ENCODE measurements at places on chromosomes 3 and 15.
A peak's percentile ranks its signal among the peaks of the same experiment; 100 is the strongest.

GRCh38 chr3:38168151-38169026, 3.1 kb downstream of the OXSR1 start:
- no peak overlapping the region for H3K4me3 ChIP-seq
- DNase-seq: no peak
- no peaks in the 10 kb centered on the region for H3K4me1 ChIP-seq

DNA sequence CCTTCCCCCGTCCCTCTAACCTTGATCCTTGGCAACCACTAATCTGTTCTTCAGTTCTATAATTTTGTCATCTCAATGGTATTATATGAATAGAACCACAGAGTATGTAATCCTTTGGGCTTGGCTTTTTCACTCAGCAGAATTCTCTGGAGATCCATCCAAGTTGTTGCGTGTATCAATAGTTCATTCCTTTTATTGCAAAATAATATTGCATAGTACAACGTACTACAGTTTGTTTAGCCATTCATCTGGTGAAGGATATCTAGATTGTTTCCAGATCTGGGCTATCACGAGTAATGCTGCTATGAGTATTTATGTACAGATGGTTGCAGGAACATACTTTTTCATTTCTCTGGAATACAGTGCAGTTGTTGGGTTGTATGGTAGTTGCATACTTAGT, 76.2 kb downstream of the PLXNA1 start:
- no peak overlapping the region for H3K27ac ChIP-seq
- no peaks in the 10 kb centered on the region for H3K36me3 ChIP-seq
- no peaks in the 10 kb centered on the region for H3K4me1 ChIP-seq
- no peaks in the 10 kb centered on the region for H3K27me3 ChIP-seq
- no peak overlapping the region for H3K4me3 ChIP-seq
- no peak for DNase-seq

GRCh38 chr15:37106490-37107001, 6.2 kb upstream of the MEIS2 start:
- H3K4me3 ChIP-seq: no peak overlapping the region
- no peak overlapping the region for H3K27ac ChIP-seq
- DNase-seq: peak; percentile 86

DNA sequence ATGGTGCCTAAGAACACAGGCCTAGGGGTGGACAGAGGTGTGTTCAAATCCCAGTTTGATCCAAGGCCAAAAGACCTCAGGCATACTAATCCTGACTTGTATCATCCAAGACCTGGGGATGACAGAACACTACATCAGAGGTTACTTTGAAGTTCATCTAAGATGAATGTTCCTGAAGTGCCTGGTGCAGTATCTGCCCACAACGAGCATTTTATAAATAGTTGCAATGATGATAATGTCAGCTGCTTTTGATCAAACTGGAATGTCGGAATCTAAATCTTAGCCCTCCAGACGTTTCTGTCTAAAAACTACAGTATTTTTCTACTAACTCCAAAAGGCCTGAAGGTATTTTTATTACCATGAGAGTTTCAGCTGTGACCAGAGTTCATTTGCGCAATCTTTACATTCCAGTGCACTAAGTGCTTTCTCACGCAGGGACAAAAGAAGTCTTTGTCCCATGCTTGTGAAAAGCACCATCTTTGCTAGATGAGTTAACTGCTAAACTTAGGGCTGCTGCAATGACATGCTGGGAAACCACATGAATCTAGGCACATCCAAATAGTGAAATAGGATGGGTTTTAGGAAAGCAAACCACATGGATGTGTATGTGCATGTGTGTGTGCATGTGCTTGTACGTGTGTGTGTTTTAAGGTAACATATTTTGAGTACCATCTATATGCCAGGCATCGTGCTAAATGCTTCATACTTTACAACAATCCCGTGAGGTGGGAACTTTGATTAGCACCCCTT, 18.1 kb downstream of the ANXA2 start:
- H3K27me3 ChIP-seq: no peaks in the 10 kb centered on the region
- no peak overlapping the region for H3K4me3 ChIP-seq
- H3K4me1 ChIP-seq: peaks cover 2% of the 10 kb centered on the region
- H3K27ac ChIP-seq: no peak overlapping the region
- H3K36me3 ChIP-seq: peaks cover 18% of the 10 kb centered on the region
- DNase-seq: peak; percentile 41

DNA sequence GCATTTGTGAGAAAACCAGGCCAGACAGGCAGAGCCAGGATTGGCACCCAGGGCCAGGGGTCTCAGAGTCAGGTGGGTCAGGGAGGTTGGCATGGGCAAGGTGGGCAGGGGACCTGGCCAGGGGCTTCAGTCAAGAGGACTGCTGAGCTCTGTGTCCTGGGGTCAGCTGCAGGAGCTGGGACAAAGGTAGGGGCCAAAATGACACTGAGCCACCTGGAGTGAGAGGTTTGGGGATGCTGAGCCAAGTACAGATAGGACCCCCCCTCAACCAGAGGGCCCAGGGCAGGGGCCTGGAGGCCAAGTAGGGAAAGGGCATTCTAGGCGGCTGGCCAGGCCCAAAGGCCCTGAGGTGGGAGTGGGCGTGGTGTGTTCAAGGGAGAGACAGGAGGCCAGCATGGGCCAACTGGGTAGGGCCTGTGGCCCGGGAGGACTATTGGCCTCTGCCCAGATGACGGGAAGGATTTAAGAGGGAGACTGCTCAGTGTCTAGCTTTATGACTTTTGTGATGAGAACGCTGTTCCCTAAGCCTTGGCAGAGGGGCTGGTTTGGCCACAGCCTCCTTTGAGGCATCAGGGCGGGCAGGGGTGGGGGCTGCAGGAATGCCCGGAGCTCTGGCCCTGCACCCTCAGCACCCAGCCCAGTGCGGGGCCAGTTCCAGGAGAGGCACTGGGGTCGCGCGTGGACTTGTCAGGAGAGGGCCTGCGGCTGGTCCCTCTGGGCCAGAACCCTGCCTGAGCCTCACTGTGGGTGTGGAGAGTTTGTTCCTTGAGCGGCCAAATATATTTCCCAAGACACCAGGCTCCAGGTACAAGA, 3.1 kb downstream of the CFAP100 start:
- no peak for DNase-seq
- H3K27ac ChIP-seq: no peak overlapping the region
- H3K27me3 ChIP-seq: no peaks in the 10 kb centered on the region
- no peaks in the 10 kb centered on the region for H3K36me3 ChIP-seq

- no peak overlapping the region for H3K4me3 ChIP-seq
- DNase-seq: no peak
- no peak overlapping the region for H3K27ac ChIP-seq
Observed at GRCh38 chr15:94287794-94288246, 56.5 kb downstream of the MCTP2 start.

DNA sequence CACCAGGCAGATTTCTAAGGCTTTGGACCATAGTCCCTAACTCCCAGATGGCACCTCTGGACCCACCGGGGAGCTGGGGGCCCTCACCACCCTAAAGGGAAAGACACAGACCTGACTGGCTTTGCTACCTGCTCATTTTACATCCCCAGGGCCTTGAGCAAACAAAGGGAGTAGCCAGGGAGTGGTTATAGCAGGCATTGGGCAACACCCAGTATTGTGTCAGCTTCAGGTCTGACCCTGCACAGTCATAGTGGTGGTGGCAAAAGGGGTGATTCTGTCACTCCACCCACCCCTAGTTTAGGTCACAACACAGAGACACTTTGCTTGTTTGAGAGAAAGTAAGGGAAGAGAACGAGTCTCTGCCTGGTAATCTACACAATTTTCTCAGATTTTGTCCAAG, 352.5 kb downstream of the DIPK2A start:
- DNase-seq: no peak
- H3K4me1 ChIP-seq: no peaks in the 10 kb centered on the region
- H3K4me3 ChIP-seq: no peak overlapping the region
- no peaks in the 10 kb centered on the region for H3K36me3 ChIP-seq

DNA sequence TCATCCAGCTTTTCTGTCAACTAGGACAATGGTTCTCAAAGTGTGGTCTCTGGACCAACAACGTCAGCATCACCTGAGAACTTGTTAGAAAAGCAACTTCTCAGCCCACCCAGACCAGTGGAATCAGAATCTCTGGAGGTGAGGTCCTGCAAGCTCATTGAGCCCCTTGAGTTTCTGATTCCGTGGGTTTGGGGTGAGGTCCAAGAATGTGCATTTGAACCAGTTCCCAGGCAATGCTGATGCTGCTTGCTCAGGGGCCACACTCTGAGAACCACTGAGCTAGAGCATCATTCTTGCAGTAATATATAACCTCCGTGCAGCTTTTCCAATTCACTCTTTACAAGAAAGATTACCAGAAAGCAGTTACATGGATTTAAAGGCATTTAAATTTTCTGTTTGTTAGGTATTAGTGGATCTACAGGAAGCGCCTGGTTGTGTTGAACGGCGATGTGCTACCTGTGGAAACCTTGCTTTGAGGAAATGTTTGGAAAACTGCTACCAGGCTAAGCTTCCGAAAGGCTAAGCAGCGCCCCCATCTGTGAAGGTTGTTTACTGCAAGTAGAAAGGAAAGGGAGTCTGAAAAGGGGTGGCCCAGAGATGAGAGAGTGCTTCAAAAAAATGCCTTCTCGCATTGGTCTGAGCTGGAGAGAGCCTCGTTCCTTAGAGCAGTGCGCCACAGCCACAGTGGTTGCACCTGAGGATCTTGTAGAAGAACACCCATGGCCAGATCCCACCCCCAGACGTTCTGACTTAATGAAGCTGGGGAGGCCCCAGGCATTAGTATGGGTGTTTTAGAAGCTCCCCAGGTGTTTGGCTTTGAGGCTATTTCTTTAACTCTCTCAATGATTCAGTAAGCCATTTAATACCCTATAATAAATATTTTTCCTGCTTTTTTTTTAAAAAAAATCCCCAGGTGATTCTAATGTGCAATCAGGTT, 50.0 kb downstream of the RLBP1 start:
- H3K27ac ChIP-seq: no peak overlapping the region
- no peak overlapping the region for H3K4me3 ChIP-seq
- no peaks in the 10 kb centered on the region for H3K27me3 ChIP-seq

DNA sequence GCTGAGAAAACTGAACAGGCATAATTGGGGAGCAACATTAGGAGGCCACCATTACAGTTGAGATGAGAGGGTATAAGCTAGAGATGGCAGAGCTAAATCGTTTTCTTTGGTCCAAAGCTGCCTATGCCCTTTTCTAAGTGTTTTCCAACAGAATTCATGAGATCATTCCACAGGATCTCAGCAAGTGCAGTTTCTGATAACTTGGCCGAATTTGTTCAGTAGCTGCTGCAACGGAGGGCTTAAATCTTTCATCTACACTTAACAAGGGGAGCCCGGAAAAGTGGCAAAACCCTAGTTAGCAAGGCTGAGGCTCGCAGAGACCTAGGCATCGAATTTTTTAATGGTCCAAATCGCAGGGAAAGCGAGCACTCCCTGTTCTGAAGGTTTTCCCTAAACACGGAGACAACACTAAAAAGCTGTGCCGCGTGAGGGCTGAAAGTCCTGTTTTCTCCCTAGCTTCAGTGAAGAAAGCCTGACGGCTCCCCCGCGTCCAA, 531 bp upstream of the BLOC1S6 start:
- peak overlapping the region; percentile 58 for H3K27ac ChIP-seq
- H3K27me3 ChIP-seq: no peaks in the 10 kb centered on the region
- DNase-seq: peak; percentile 14
- H3K4me1 ChIP-seq: peaks cover 4% of the 10 kb centered on the region

DNA sequence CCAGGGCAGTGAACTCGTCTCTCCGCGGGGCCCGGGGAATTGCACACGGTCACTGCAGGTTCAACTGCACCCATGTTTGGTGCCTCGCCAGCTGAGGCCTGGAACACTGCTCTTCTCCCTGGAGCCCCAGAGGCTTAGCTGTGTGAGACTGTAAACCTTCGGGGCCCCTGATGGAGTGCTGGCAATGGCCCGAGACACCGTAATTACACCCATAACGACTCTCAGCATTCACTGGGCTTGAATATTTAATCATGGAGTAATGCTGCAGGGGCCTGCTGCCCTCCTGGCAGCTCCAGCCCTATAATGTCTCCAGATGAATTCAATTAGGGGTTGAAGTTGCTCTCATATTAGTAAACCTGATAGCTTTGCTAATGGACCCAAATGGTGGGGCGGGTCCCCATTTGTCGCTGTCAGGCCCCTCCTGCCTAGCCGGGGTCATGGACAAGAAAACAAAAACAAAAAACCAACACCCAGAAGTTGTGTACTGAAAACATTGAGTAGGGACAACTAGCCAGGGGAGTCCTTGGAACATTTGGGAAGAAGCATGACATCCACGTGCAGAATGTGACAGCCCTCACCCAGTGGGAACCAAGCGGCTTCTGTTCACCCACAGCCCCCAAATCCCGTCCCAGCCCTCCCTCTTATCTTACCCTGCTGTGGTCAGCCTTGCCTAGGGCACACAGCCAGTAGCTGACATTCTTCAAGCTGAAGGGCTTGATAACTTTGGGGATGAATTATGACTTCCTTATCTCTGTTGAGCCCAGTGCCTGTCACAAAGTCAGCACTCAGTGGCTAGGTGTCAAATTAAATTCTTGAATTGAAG, 74.3 kb upstream of the SCN5A start:
- DNase-seq: peak; percentile 31
- H3K4me1 ChIP-seq: no peaks in the 10 kb centered on the region
- no peak overlapping the region for H3K27ac ChIP-seq
- no peak overlapping the region for H3K4me3 ChIP-seq

- H3K4me1 ChIP-seq: no peaks in the 10 kb centered on the region
- peaks cover 53% of the 10 kb centered on the region for H3K27me3 ChIP-seq
- H3K4me3 ChIP-seq: no peak overlapping the region
- DNase-seq: peak; percentile 1
- H3K36me3 ChIP-seq: no peaks in the 10 kb centered on the region
Observed at GRCh38 chr15:96338766-96339618, 8.5 kb downstream of the NR2F2 start.

GRCh38 chr3:59783468-59783988, 733.7 kb upstream of the CFAP20DC start:
- no peak overlapping the region for H3K4me3 ChIP-seq
- peaks cover 2% of the 10 kb centered on the region for H3K4me1 ChIP-seq
- H3K36me3 ChIP-seq: no peaks in the 10 kb centered on the region
- H3K27me3 ChIP-seq: no peaks in the 10 kb centered on the region
- no peak for DNase-seq

DNA sequence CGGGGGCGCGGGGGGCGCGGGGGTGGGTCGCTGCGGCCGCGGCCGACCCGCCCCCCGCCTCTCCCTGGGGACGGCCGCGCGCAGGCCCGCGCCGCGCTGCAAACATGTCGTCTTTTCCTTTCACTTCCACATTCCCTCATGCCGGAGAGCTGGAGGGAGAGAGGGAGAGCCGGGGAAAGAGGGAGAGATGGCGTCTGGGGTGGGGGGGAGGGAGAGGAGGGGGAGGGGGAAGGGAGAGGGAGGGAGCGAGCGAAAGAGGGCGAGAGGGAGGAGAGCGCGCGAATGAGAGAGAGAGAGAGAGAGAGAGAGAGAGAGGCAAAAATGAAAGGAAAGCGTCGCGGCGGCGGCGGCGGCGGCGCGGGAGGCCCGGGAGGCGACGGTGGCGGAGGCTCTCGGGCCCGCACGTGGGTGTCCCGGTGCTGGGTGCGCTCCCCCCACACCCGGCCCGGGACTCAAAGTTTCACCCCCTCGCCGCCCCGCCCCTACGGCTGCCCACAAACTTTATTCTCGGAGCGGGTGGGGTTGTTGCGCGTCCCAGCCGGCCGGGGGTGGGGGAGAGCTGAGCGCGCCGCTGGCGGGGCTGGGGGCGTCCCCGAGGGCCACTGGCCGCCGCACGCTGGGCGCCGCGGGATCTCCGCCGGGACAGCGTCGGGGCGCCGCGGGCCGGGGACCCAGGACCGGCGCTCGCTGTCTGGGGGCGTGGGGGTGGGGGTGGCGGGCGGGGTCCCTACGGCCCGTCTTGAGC, 731 bp downstream of the ZNF710 start:
- H3K4me1 ChIP-seq: peaks cover 22% of the 10 kb centered on the region
- peak overlapping the region; percentile 63 for H3K4me3 ChIP-seq
- no peaks in the 10 kb centered on the region for H3K36me3 ChIP-seq

All from mesendoderm (in vitro differentiated cells).